ENCODE measurements at places on chromosomes 12 and 14. TPM values are rescaled to one million over a fixed set of nuclear protein-coding genes. Genes with fewer than 3 reads are reported as not detected.

The AQP2 gene
- not detected for total RNA-seq

The GALC gene
- 11.3 TPM for total RNA-seq

- peaks cover 57% of the 10 kb centered on the region for H3K36me3 ChIP-seq
- no peaks in the 10 kb centered on the region for H3K4me1 ChIP-seq
- no peak for DNase-seq
- no peak overlapping the region for H3K27ac ChIP-seq
- H3K4me3 ChIP-seq = no peak overlapping the region
Observed at GRCh38 chr12:50440288-50440687, 39.6 kb downstream of the LARP4 start.

GRCh38 chr12:91364471-91365184, 182.0 kb upstream of the DCN start:
- no peak overlapping the region for H3K4me3 ChIP-seq
- H3K27me3 ChIP-seq = no peaks in the 10 kb centered on the region

- DNase-seq = no peak
- no peak overlapping the region for H3K27ac ChIP-seq
- peaks cover 27% of the 10 kb centered on the region for H3K4me1 ChIP-seq
- H3K36me3 ChIP-seq = peaks cover 13% of the 10 kb centered on the region
- H3K27me3 ChIP-seq = no peaks in the 10 kb centered on the region
- H3K4me3 ChIP-seq = no peak overlapping the region
Observed at GRCh38 chr12:11872055-11872454, 198.7 kb upstream of the BCL2L14 start.

GRCh38 chr12:13670285-13670866, 311.0 kb downstream of the GRIN2B start:
- H3K27me3 ChIP-seq = no peaks in the 10 kb centered on the region
- DNase-seq = no peak
- H3K36me3 ChIP-seq = no peaks in the 10 kb centered on the region
- no peak overlapping the region for H3K27ac ChIP-seq
- H3K4me1 ChIP-seq = peaks cover 11% of the 10 kb centered on the region

The OTOGL gene
- total RNA-seq = 1.6 TPM

The POTEM gene
- total RNA-seq = not detected

DNA sequence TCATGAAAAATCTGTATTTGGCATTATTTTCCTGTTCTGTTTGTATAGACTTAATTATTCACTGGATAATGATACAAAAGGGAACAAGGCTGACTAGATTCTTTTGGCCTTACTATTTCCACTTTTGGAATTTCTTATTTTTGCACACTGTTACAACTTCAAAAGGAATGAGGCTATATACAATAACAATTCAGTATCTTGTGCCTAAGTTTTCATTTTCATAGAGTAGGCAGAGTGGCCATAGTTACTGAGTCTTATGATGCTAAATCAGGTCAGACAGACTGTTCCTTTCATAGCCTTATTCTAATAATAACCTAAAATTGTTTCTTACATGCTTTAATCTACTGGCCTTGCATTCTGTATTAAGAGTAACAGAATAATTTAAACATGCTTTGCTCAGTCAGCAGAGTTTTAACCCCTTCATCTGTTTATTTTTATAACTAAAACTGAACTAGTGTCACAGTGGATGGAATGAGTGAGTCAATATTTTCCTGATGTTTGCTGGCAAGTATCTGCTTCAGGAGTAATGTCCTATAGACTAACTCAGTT, 10.5 kb downstream of the TTC8 start:
- no peak for DNase-seq
- no peak overlapping the region for H3K4me3 ChIP-seq
- H3K27me3 ChIP-seq = no peaks in the 10 kb centered on the region
- peak overlapping the region; percentile 61 for H3K27ac ChIP-seq

DNA sequence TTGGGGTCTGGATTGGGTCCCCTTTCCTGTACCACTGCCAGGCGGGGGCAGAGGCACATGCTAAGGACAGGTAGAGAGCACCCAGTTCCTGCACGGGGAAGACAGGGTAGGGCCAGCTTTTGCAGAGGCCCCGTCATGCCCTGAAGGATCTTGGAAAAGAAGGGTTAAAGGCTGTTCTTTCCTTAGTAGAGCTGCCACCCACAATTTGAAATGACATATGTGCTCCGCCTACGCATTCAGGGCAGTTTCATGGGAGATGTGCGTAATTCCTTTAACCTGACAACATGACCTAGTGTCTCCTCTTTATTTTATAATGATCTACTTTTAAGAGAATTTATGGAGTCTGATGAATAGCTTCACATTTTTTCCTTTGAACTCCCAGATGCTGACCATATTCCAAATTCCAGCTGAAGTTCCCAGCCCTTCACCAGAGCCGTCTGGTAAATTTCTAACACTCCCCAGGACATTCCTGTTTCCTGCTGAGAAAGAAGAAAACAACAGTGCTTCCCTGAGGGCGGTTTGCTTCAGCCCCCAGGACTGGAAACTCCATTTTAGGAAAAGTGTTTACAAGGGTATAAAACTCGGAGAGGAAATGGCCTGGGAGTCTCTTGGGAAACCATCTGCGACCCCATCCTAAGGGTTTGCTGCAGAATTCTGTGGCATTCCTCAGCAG, 58.9 kb upstream of the PLEKHG3 start:
- peaks cover 26% of the 10 kb centered on the region for H3K4me1 ChIP-seq
- H3K4me3 ChIP-seq = no peak overlapping the region
- no peaks in the 10 kb centered on the region for H3K27me3 ChIP-seq
- H3K36me3 ChIP-seq = no peaks in the 10 kb centered on the region
- DNase-seq = peak; percentile 86

The SYNDIG1L gene
- not detected for total RNA-seq

Measured in sigmoid colon (tissue), 7 donors.